Natural killer cell treated with Interleukin-12 subunit alpha and Interleukin-12 subunit beta and Interleukin-15 and Interleukin-18, amount 100 ng/mL, for 72 hours (primary cell): ENCODE measurements at places on chromosomes 13 and 19. TPM values are rescaled to one million over a fixed set of nuclear protein-coding genes. Genes with fewer than 3 reads are reported as not detected.

PCDH17 gene
- total RNA-seq = not detected

VSTM1 gene
- not detected for total RNA-seq

ERICH4 gene
- not detected for total RNA-seq

ZNF723 gene
- not detected for total RNA-seq

ANKLE1 gene
- total RNA-seq = 34.6 TPM

ZNF726 gene
- 9.2 TPM for total RNA-seq

PEG3 gene
- not detected for total RNA-seq

DNA sequence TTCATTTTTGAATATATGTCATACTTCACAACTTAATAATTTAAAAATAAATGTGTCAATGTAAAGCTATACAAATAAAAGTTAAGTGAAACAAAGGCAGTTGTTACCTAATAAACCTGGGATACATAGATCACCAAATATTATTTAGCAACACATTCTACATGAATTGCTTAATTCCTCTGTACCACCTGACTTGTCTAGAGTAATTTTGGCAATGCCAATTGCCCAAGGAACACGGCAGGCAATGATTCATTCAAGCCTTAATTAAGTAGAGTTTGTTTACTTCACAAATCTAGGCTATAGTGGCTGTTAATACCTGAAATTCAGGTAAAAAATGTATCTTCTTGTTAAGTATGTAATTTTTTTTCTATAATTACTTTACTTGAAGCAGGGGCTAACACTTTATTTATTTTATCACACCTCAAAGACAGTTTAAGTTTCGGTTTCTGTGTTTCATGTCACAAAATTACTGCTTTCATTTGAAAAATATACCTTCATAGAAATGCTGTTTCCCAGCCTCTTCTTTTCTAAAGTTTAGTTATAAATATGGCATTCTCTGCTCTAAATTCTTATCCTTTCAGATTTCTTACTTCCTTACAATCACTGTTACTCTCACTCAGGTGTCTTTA, 705.7 kb downstream of the SLITRK5 start:
- H3K4me3 ChIP-seq = peak overlapping the region; percentile 59
- DNase-seq = no peak
- H3K36me3 ChIP-seq = no peaks in the 10 kb centered on the region
- no peak overlapping the region for H3K27ac ChIP-seq
- H3K27me3 ChIP-seq = no peaks in the 10 kb centered on the region
- H3K4me1 ChIP-seq = peaks cover 17% of the 10 kb centered on the region

GRCh38 chr19:1450735-1451731, 1.1 kb downstream of the APC2 start:
- H3K36me3 ChIP-seq = no peaks in the 10 kb centered on the region
- no peak for DNase-seq
- H3K4me1 ChIP-seq = peaks cover 18% of the 10 kb centered on the region
- peaks cover 37% of the 10 kb centered on the region for H3K27me3 ChIP-seq
- H3K27ac ChIP-seq = no peak overlapping the region
- H3K4me3 ChIP-seq = no peak overlapping the region

GRCh38 chr19:2476451-2477140, 669 bp downstream of the GADD45B start:
- peak overlapping the region; percentile 90 for H3K27ac ChIP-seq
- H3K27me3 ChIP-seq = no peaks in the 10 kb centered on the region
- H3K4me3 ChIP-seq = peak overlapping the region; percentile 99
- peaks cover 10% of the 10 kb centered on the region for H3K4me1 ChIP-seq

GRCh38 chr13:110283736-110284517, 23.0 kb downstream of the COL4A1 start:
- H3K27me3 ChIP-seq = peaks cover 22% of the 10 kb centered on the region
- DNase-seq = no peak
- no peak overlapping the region for H3K4me3 ChIP-seq
- no peaks in the 10 kb centered on the region for H3K36me3 ChIP-seq
- no peaks in the 10 kb centered on the region for H3K4me1 ChIP-seq

DNA sequence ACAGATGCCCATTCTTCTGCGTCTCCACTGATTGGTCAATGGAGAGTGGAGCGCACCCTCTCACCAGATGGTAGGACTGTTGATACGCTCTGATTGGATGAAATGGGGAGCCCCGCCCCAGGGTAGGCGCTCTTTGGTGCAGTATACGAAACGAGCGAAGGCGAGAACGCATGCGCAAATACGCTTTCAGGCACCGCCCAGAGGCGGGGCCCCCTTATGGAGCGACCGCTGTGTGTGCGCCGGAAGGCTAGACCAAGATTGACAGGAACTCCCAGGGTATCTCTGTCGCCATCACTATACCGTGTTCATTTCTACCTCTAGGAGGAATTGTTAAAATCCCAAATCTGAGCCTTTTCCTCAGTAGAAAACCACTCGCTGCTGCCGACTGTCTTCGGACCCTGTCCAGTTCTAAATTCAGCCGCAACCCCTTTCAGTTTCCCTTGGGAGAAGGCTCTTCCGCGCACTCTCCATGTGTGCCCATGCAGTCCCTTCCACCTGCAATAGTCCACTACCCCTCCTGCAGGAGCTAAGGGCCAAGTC, 720 bp upstream of the HNRNPL start:
- H3K27me3 ChIP-seq = no peaks in the 10 kb centered on the region
- peak overlapping the region; percentile 98 for H3K27ac ChIP-seq
- H3K4me3 ChIP-seq = peak overlapping the region; percentile 95
- H3K36me3 ChIP-seq = peaks cover 18% of the 10 kb centered on the region

GRCh38 chr19:14103310-14103709, 12.8 kb upstream of the SAMD1 start:
- no peak overlapping the region for H3K4me3 ChIP-seq
- H3K36me3 ChIP-seq = no peaks in the 10 kb centered on the region

DNA sequence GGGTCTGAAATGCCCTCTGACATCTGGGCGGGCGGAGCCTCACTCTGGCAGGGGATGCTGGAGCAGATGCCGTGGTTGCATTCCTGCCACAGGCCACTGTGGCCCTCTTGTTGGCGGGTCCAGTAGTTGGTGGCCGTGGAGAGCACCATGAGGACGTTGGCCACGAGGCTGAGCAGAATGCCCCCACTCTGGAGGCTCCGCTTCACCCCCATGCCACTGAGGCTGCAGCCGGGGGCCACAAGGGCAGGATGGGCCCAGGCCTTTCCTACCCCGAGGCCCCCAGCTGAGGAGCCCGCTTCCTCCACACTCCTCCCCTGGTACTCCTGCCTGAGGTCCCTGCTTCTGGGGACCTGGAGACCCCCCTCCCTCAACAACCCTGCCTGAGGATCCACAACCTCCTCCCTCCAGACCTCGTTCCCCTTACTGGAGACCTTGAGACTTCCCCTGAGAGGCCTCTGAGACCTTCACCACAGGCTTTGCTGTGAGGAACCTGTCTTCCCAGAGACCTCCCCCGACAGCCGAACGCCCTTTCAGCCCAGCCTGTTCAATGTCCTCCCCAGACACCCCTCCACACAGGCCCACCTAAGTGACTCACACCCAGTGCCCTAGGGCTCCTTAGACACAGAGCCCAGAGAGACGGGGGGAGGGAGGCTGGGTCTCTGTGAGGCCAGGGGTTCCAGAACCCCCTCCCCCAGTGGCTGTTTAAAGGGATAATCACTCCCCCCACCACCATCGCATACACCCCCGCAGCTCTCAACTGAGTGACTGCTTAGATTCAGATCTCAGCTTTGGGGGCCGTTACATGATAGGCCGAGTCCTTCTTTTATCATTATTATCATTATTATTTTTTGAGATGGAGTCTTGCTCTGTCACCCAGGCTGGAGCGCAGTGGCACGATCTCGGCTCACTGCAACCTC, at the start of gene CLDND2:
TSS of gene CLDND2 (minus strand) at position 638 of the 917 bp plus-strand sequence. CDS start at position 212, 426 bp downstream.
- no peak for DNase-seq
- H3K4me3 ChIP-seq = peak within 1 kb of the TSS; percentile 100
- H3K36me3 ChIP-seq = peaks cover 17% of the 10 kb centered on the region

DNA sequence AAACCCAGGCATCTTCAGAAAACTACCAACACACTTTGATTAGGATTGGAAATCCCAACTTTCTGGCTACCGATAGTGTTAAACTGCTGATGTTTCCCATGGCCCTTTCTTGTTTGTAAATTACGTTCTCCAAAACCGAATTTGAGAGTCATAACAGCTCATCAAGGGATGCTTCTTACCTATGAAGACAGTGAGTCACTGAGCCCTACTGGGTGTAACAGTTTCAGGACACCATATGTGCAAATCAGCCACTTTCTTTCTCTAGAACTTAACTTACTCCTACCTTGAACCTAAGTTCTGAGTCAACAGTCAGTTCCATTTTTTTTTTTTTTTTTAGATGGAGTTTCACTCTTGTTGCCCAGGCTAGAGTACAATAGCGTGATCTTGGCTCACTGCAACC, 410.1 kb upstream of the TSHZ3 start:
- H3K4me1 ChIP-seq = no peaks in the 10 kb centered on the region
- no peaks in the 10 kb centered on the region for H3K36me3 ChIP-seq
- H3K27me3 ChIP-seq = peaks cover 16% of the 10 kb centered on the region
- DNase-seq = no peak
- H3K4me3 ChIP-seq = no peak overlapping the region

DNA sequence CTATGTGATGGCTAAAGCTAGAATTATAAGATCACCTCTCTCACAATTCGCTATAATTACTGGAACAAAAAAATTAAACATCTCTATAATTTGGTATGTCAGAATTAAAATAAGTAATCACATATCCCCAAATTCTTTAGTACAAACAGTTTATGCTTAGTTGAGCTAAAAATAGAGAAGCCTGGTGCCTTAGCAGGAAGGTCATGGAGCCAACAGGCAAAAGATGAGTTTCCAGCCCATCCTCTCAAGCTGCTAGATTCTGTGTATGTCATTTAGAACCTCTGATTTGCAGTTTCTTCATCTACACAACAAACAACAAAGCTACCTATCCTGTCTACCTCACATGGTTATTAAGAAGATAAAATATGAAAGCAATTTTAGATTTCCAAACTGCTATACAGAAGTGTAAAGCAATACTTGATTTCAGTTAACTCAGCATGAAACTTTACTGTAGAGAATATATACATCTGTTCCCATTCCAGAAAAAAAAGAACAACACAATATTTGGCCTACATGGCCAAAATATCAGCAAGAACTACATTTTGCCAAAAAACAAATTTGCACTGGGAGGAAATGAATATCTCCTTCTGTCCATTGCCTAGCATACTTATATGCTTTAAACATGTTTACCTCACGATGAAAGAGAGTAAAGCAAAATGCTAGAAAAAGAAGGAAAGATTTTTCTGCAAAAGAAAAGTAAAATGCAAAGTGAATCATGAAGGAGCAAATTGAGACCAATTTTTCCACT, 294.0 kb upstream of the MIR17HG start:
- peaks cover 3% of the 10 kb centered on the region for H3K4me1 ChIP-seq
- no peak overlapping the region for H3K27ac ChIP-seq
- H3K27me3 ChIP-seq = no peaks in the 10 kb centered on the region

GRCh38 chr13:40996426-40997092, 22.6 kb downstream of the ELF1 start:
- peaks cover 13% of the 10 kb centered on the region for H3K36me3 ChIP-seq
- peaks cover 66% of the 10 kb centered on the region for H3K4me1 ChIP-seq
- no peaks in the 10 kb centered on the region for H3K27me3 ChIP-seq
- no peak for DNase-seq

DNA sequence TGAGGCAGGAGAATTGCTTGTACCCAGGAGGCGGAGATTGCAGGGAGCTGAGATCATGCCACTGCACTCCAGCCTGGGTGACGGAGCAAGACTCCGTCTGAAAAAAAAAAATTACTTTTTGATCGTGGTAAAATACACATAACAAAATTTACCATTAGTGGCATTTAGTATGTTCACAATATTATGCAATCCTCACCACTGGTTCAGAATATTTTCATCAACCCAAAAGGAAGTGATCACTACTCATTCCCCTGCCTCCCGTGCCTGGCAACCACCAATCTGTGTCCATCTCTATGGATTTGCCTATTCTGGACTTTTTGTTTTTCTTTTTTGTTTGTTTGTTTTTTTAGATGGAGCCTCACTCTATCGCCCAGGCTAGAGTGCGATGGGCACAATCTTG, 1.2 kb upstream of the PALM3 start:
- H3K4me3 ChIP-seq = no peak overlapping the region
- H3K27ac ChIP-seq = peak overlapping the region; percentile 53
- H3K36me3 ChIP-seq = no peaks in the 10 kb centered on the region

DNA sequence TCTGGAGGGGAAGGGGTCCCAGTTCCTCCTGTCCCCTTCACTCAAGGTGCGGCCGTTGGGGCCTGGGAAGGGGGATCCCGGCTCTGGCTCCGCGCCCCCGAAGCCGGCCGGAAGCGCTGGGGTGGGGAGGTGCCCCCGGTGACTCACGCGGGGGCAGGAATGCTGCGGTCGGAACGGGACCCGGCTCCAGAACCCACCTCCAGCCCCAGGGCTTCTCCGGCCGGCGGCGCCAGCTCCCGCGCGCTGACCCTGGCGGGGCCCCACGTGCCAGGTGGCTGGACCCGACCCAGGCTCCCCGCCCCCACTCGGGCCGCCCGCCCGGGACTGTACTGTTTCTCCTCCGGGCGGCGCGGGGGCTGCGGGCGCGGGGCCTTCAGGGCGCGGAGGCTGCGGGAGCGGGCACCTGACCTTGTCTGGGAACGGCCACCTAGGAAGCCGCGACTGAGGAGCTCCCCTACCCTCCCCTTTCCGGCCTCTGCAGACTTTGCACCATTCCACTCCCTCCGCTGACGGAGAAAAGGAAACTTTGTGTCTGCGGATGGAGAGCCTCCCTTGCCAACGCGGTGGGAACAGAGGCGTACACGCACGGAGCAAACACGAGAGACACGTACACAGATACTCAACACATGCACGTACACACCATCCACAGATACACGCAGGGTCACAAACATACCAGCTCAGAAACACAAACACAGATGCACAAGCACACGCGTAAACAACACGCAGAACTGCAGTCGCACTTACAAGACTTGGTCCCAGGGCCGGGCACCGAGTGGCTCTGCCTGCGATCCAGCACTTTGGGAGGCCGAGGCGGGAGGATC, 7.2 kb downstream of the AXL start:
- H3K36me3 ChIP-seq = no peaks in the 10 kb centered on the region
- DNase-seq = no peak
- peak overlapping the region; percentile 75 for H3K4me3 ChIP-seq
- peak overlapping the region; percentile 34 for H3K27ac ChIP-seq
- peaks cover 17% of the 10 kb centered on the region for H3K27me3 ChIP-seq

DNA sequence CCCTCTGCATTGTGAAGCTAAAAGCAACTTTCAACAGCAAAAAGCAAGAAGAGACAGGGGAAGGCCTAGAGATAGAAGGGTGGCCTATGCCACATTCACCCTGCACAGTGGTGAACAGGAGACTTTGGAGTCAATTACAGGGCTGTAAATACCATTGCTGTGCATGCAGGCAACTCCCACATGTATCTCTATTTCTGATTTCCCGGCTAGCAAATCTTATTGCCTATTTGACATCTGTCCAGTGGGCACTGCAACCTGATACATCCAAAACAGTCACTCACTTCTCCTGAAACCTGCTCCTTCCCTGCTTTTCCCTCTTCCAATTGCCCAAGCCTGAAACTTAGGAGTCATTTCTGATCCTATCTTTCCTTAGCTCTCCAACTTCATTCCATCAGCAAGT, 13.4 kb downstream of the RUBCNL start:
- DNase-seq = no peak
- no peaks in the 10 kb centered on the region for H3K36me3 ChIP-seq
- H3K27me3 ChIP-seq = peaks cover 11% of the 10 kb centered on the region
- H3K27ac ChIP-seq = no peak overlapping the region
- H3K4me1 ChIP-seq = peaks cover 8% of the 10 kb centered on the region
- no peak overlapping the region for H3K4me3 ChIP-seq
